ENCODE measurements at places on chromosomes 12 and 14.
A peak's percentile ranks its signal among the peaks of the same experiment; 100 is the strongest.

GRCh38 chr12:84767079-84767478 is 145.5 kb downstream of the SLC6A15 start:
- no peak for DNase-seq

DNA sequence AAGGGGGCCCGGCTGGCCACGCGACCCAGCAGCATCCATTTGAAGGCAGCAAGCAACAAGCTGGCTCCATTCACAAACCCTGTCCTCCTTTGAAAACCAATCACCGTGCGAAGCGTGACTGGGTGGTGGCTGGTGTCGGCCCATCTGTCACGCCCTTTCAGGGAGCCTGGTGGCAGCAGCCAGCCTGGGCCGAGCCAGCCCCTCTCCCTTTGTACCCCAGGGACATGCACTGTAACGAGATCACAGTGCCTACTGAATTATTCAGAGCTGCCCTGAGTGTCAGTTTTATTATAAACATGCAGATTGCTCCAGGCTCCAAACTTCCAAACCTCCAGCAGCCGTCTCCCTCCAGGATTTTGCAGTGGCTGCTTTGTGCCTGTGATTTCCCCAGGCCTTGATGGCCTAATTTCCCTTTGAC is 22.3 kb upstream of the CTDSP2 start:
- peak; percentile 34 for DNase-seq

DNA sequence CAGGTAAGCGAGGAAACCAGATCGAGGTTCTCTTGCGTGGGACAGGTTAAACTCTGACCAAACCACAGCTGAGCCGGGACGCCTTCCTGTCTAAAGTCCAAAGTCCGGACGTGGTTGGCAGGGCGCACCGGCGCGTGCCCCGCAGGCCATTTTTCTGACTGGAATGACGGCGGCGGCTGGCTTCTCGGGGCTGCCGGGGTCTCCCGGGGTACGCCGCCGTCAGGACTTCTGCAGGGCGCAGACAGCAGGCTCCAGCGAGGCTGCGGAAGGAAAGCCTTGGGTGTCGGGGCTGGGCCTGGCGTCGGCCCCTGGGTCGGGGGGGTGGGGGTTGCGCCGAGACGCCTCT is 32.8 kb downstream of the MIA2 start:
- DNase-seq, result no peak

- DNase-seq, result no peak
Observed at GRCh38 chr12:55760663-55761062, 17.7 kb downstream of the GDF11 start.

DNA sequence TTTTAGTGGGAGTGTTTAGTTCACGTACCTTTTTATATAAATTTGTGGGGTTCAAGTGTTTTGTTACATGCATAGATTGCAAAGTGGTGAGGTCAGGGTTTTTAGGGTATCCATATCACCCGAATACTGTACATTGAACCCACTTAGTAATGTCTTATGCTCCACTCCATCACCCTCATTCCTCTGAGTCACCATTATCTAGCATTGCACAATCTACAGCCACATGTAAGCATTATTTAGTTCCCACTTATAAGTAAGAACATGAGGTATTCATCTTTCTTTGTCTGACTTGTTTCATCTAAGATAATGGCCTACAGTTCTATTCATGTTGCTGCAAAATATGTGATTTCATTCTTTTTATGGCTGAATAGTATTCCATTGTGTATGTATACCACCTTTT is 583.7 kb upstream of the LRFN5 start:
- no peak for DNase-seq

DNA sequence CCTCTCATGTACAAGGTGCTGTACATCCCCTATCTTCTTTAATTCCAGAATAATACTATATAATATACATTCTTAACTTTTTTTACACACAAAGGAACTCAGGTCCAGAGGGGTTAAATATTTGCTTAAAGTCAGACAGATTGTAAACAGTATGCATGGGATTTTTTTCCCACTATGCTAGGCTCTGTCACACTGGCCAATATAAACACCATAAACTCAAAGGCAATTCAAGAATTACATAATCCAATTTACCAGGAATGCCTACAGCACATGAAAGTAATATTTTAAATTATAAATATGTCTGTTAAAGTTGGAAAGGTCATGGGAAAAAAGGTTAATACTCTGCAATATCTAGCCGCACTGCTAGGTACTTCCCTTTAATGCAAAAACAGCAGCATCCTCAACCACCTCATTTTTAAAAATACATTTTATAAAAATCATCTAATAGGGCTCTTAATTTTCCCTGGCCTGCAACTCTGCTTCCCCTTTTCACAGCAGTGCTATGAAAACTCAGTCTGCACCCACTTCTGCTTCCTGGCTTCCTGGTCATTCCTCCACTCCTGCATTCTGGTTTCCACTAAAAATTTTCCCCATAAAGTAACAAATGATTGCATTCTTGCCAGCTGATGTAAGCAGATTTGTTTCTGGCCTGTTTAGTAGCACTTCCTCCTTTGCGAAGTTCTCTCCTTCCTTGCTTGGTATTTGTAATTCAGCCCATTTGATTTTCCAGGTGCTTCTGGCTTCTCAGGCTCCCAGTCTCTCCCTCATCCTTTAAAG is 128.1 kb downstream of the ITPR2 start:
- DNase-seq, result no peak

GRCh38 chr12:49505672-49506071 is 33.2 kb upstream of the KCNH3 start:
- DNase-seq, result no peak

Data from amygdala (tissue), 56 donors.